ENCODE measurements at places on chromosomes 12 and 14.

GRCh38 chr14:77593501-77593961 lies 22.9 kb downstream of the SPTLC2 start:
- peak; percentile 27 for DNase-seq

- DNase-seq, result peak; percentile 43
Observed at GRCh38 chr14:31080056-31080455, 53.9 kb upstream of the STRN3 start.

DNA sequence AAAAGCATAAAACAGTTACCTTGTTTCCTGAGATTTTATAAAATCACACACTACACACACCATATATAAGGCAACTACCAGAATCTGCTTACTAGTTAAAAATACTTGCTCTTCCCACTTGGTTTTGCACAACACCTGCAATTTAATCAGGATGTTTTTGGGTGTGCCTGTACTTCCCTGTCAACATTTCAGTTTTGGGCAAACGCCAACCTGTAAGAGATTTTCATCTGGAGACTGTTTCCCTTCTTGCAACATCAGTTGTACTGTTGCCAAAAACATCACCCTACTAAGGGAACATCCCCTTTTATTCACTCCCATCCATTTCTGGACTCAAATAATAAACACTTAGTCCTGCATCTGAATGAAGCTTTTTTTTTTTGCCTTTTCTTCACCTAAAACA lies 172.3 kb downstream of the DUSP6 start:
- DNase-seq, result no peak

- no peak for DNase-seq
Observed at GRCh38 chr12:12254553-12254952, 12.3 kb downstream of the LRP6 start.

- peak; percentile 67 for DNase-seq
Observed at GRCh38 chr14:100662879-100663760, 63.6 kb upstream of the DLK1 start.

DNA sequence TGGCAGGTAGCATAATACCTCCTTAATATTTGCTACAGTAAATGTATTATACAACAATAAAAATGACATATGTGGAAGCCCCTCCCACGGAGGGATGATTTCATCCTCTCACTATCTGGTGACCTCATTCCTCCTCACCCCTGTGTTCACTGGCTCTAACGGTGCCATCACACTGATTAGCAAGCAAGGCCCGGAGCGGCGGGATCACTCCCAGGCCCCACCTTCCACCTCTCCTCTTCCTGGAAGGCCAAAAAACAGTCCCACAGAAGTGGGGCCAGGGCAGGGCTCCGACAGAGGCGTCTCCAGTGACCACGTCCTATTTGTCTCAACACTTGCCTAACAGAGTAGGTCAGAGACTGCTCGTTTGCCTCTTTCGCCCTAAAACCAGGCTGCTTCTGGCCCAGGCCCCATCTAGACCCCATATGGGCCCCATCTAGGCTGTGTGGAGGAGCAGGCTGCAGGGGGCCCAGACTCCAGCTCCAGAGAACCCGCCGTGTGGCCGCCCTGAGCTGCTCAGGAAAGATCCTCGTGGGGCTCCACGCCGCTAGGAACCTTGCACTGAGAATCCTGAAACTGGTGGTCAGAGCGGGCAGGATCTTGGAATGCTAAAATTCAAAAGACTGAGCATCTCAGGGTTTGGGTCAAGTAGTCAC lies 3.7 kb downstream of the SELPLG start:
- peak; percentile 80 for DNase-seq

- no peak for DNase-seq
Observed at GRCh38 chr14:34058510-34058909, 107.6 kb upstream of the EGLN3 start.

DNA sequence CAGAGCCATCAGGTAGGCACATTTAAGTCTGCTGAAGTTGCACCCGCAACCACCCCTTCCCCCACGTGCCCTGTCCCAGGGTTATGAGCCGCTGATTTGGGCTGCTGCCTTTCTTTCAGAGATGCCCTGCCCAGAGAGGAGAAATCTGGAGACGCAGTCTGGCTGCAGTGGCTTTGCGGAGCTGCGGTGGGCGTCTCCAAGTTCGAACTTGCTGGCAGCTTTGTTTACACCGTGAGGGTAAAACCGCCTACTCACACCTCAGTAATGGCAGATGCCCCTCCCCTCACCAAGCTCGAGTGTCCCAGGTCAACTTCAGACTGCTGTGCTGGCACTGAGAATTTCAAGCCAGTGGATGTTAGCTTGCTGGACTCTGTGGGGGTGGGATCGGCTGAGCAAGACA lies 14.7 kb downstream of the PTCSC3 start:
- DNase-seq, result no peak

- DNase-seq, result peak; percentile 75
Observed at GRCh38 chr12:31118347-31119191, 44.9 kb downstream of the DDX11 start.

DNA sequence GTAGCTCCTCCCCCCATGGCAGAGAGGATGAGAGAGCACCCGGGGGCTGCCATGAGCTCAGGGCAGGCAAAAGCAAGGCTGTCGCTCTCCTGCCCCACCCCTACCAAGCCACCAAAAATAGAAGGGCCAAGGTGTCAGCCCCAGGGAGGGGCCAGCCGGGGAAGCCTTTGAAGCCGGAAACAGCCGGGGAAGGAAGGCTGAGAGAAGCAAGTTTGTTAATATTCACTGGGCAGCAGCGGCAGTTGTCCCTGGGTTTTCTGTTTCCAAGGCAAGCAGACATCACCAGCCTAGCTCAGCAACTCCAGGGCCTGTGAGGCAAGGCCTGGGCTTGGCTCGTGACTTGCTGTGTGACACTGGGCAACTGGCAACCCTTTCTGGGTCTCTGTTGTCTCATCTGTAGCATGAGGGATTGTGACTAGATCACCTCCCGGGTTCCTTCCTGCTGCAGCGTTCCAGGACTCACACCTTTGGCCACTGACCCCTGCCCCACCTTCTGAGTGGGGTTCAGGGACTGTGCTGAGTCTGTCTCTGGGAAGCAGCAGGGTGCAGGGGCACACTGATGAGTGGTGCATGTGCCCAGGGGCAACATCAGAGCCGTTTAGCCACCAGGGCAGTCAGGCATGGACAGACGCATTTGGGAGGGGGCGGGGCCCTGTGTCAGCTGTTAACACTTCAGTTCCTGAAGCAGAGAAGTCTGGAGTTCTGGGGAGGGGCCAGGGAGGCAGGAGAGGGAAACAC lies 24.3 kb downstream of the SYNDIG1L start:
- DNase-seq, result no peak

GRCh38 chr12:95674631-95675030 lies 115.9 kb downstream of the NTN4 start:
- no peak for DNase-seq

GRCh38 chr14:65658202-65658601 lies 245.7 kb downstream of the FUT8 start:
- DNase-seq, result no peak

DNA sequence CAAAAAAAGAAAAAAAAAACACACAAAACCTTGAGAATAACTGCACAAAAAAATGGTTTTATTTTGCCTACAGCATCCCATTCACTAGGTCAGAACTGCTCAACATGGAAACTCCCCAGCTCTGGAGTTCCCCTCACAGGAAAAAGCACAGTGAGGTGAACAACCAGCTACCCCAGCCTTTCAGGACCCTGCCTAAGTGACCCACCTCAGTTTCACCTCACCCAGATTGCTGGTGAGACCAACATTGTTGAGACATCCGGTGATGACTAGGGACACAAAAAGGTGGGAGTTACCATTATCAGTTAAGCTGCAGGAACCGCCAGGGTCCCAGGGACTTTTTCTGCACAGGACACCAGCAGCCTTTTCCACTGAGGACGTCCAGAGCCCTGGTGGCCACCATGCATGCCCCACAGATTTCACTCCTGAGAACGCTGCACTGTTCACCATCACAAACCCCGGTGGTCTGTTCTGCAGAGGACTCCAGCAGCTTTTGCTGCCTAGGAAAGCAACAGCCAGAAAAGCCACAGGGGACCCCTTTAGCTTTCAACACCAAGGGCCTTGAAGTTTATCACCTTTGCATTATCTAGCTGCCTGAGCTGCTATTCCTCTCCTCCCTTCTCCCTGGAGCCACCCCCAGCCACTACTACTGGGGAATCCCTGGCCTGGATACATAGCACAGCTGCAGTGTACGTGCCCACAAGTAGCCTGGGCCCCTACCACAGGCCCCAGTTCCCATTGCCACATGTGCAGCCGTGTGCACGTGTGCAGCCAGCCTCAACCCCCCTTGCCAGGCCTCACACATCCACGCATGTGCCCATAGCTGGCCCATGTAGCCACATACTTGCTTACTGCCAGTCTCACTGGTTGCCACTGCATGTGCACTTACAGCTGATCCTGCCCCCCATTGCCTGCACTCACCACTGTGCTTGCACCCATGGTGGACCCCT lies 62.5 kb upstream of the FAR2 start:
- no peak for DNase-seq

- no peak for DNase-seq
Observed at GRCh38 chr12:94128280-94128679, 20.1 kb upstream of the PLXNC1 start.

GRCh38 chr12:97960741-97961608 lies 498.4 kb downstream of the RMST start:
- peak; percentile 2 for DNase-seq

DNA sequence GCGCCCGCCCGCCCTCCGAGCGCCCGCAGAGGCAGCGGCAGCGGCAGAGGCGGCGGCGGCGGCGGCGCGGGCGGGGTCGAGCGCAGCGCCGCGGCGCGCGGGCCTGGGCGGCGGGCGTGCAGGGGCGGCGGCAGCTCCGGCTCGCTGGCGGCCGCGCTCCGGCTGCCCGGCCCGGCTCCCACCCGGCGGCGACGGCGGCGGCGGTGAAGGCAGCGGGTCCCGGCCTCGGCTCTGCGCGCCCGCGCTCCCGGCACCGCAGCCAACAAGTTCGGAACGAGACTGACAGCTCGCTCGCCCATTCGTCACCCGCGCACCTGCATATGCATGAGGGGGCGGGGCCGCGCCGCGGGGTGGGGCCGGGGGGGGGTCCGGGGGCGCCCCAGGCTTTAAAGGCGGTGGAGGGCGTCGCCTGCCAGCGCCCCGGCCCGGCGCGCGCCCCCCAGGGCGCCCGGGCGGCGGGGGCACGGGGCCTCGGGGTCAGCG lies at the start of gene JAG2:
JAG2 (minus strand) TSS at position 281 of the 483 bp plus-strand sequence. CDS start 356 bp downstream, outside the sequence.
- peak; percentile 52 for DNase-seq

DNA sequence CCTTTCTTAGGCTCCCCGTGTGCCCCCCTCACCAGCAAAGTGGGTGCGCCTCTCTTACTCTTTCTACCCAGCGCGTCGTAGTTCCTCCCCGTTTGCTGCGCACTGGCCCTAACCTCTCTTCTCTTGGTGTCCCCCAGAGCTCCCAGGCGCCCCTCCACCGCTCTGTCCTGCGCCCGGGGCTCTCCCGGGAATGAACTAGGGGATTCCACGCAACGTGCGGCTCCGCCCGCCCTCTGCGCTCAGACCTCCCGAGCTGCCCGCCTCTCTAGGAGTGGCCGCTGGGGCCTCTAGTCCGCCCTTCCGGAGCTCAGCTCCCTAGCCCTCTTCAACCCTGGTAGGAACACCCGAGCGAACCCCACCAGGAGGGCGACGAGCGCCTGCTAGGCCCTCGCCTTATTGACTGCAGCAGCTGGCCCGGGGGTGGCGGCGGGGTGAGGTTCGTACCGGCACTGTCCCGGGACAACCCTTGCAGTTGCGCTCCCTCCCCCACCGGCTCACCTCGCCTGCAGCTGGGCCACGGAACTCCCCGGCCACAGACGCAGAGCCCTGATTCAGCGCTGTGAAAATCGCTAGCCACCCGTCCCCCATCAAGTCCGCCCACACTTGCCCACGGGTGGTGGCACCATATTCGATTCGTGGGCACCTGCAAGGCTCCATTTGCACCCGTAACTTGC lies 1.3 kb downstream of the TMEM233 start:
- DNase-seq, result no peak

- no peak for DNase-seq
Observed at GRCh38 chr12:56778756-56779155, 15.6 kb downstream of the HSD17B6 start.

DNA sequence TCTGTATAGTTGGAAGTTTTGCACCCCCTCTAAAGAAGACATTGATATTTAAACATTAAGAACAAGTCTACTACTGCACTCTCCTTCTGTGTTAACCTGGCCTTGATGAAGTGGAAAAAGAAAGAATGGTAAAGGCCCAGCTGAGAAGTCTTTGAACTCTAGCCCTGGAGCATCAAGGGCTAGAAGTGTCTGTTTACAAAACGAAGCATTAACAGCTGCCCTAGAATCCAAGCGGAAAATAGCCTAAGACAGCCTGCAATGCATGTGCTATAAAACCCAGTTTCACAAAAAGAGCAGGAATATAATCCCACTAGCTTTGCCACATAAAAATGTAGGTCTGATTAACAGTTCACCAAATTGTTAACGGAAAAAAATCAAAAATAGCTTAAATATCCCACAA lies 60.5 kb downstream of the NUMB start:
- DNase-seq, result no peak

GRCh38 chr12:25787701-25788100 lies 170.8 kb upstream of the RASSF8 start:
- DNase-seq, result no peak

- peak; percentile 90 for DNase-seq
Observed at GRCh38 chr12:124422570-124423523, 128.0 kb downstream of the RFLNA start.

GRCh38 chr12:100164153-100164704 lies 21.6 kb upstream of the BLTP3B start:
- DNase-seq, result no peak

DNA sequence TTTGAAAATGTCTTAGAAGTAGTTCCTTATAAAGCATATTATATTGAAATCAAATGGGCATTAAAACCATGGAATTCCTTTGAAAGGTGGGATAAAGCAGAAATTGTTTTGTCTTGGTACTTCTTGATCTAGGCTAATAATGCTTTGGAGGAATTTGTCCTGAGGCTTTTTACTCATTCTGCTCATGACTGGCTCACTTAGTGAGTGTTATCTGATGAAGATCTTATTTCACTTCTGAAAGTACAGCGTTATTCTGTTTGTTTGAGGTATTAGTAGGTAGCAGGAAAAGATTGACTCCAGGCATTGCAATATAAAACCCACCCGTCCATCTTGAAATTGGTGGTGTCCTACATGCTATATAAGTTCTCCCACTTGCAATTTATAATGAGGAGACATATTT lies 5.5 kb downstream of the C12orf71 start:
- peak; percentile 56 for DNase-seq
